ENCODE measurements at places on chromosomes 2 and 18.

DNA sequence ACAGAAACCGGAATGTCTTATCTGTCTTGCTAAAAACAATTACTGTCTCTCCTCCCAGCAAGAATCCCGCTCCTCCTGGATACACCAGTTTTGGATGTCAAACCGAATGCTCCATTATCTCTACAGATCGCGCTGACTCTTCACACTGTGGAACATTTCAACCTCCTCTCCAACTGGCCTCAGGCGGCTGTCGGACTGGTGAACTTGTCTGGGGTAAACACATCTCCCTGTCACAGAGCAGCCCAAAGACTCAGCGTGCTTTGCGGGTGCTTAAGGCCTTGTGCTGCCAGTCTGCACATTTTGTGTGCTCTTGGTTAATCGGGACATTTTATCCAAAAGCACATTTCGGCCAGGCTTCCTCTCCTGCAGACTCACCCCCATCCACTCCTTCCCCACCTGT is 173.1 kb downstream of the ICOS start:
- DNase-seq, result no peak

- peak; percentile 18 for DNase-seq
Observed at GRCh38 chr2:52976143-52976949, 791.3 kb upstream of the CHAC2 start.

DNA sequence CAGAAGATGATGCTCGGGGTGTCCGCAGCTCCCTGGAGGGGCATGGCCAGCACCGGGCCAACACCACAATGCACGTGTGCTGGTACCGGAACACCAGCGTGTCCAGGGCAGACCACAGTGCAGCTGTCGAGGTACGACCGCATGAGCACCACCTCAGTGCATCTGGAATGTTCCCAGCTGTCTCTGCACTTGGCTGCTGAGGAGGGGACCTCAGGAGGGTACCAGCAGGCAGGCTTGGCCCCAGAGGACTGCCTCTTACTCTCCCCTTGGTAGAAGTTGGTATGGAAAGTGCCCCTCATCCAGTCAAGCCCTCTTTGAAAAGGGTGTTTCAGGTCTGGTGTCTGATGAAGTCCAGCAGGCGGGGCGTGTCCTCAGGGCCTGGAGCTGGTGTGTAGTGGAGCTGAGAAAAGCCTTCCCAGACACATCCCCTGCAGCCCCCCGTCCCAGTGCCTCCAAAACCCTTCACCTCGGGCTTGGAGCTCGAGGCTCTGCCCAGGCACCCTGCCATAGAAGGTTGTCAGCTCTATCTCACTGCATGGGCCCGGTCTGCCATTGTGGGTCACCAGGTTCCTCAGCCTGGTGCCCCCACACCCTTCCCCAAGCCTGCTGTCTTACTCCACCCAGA is 16.7 kb downstream of the STK25 start:
- no peak for DNase-seq

DNA sequence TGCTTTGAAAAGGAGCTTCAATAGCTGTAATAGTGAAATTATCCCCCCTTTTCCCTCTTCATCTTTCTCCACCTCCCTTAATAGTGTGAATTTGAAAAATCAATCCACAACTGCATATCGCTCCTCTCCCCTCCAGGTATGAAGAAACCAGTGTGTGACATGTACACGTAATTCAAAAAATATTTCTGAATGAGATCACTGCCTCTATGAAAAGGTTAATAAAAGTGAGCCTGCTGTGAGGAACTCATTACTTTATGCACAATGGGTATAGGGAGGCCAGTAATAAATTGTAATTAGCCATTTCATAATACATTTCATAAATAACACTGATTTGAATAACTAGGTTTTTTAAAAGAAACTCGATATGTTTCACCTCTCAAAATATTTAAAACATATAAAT is 209.0 kb upstream of the KYNU start:
- no peak for DNase-seq

DNA sequence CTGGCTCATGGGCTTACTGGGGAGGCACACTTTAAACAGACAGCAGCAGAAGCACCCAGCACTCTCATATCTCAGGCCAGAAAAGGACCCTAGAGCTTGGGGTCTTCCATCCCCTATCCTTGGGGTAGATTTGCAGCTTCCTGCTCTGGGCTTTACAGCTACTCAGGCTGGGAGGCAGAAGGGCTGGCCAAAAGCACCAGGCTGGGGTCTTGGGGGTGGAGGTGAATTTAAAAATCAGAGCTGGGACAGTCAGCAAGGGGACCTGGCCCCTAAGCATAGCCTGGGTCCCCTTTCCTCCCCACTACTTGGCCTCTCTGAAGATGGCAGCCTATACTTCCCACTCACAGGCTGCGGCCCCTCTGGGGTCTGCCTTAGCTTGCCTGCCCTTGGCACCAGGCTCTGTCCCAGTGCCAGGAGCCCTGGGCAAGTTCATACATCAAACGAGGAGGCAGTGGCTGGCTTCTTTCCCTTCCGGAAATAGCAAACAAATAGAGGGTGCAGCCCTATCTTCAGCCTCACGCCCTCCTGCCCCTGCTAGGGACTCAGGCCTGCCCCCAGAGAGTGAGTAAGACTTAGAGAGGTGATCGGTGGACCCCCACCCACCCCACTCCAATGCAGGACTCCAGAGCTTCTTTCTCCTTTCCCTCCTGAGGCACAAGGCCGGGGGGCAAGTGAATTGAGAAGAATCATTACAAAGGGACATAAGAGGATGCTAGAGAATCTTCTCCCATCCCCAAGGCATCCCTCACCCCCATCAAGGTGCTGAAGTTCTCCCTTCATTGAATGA is 26.0 kb upstream of the TNS1 start:
- no peak for DNase-seq

- peak; percentile 46 for DNase-seq
Observed at GRCh38 chr18:62717169-62717924, 2.0 kb downstream of the PHLPP1 start.

GRCh38 chr2:85503168-85503850 is 35.7 kb upstream of the MAT2A start:
- no peak for DNase-seq

DNA sequence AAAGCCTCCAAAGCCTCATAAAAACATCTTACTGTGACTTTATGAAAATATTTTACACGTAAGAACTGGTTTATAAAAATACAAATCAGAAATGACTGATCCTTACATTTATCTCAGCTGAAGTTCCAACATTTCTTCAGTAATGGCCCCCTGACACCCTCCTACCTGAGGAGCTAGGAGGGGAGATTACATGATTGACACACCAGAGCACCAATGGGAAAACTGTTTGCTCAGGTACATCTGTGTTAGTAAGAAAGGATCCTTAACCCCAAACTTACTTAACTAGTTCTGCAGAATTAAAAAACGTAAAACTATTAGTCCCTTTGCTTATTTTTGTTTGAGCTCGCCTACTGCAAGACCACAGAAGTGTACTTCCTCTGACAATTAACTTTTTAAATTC is 27.0 kb downstream of the ENOSF1 start:
- no peak for DNase-seq

DNA sequence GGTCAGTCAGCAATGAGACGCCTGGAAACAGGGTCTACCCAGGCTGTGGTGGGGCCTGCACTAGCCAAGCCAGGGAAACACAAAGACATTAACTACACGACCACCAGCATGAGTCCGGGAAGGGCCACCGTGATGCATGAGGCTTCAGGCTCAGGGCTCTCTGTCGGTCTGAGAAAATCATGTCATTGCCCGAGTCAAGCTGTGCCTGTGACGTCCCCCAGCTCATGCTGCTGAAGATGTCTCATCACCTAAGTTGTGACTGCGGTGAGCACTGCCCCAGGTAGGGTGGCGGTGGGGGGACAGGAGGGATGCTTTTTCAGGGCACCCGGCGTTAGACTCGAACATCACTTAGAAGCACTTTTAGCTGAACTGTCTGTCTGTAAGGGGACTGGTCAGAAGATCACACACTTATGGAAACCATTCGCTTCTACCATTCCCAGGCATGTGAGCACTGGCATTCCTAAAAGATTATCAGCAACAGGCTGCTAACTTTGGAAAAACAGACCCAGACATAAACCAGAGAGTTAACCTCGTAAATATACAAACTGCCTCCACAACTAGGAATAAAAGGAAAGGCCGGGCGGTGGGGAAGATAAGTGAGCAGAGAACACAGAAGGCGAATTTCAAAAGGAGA is 234.5 kb downstream of the HDAC4 start:
- DNase-seq, result peak; percentile 2

- DNase-seq, result no peak
Observed at GRCh38 chr2:12807907-12808810, 91.4 kb downstream of the TRIB2 start.

DNA sequence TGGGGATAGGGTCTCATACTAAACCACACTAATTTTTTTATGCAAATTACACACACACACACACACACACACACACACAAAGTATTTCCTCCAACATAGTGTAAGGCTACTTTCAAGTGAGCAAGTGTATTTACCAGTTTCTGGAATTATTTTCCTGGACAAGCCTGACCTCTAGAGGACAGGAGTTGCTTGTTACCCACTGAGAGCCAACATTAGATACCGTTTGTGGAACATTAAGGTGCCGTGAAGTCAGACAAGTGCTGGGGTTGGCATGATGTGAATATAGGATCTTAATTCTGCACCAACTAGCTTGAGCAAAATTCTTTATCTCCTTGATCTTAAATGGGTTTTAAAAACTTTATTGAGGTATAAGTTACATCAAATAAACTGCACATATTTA is 39.3 kb upstream of the SERPINB2 start:
- DNase-seq, result no peak

DNA sequence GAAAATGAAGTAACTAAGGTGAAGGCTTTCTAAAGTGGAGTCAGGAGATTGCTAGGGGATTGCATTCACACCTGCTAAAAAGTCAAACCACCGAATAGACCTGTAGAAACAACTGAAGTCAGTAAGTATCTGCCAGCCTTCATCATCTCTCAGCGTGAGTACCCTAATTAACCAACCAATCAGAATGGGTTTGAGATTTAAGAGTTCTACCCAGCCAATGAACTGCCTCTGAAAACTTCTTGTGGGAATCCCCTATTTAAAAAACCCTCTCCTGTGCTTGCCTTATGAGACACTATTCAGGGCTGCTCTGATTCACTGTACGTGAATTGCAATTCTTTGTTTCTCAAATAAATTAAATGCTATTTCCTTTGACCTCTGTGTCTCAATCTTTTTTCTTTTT is 3.4 kb upstream of the FAM161A start:
- DNase-seq, result no peak

DNA sequence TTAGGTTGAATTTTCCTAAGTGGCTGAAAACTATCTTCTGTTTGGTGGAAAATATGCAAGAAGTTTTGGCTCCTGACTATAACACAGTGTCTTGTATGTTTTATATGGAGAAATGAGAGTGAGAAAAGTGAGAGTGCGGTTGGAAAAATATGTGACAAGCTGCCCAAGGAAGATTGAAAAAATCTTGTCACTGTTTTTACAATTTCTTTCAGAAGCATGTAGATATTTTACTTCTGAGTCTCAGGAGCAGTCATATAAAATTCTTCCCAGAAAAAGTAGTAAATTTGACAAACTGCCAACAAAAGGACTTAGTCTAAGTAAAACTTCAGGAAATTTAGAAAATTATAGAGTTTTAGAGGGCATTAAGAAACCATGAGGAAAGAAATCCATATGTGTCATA is 19.4 kb upstream of the RMND5A start:
- no peak for DNase-seq

DNA sequence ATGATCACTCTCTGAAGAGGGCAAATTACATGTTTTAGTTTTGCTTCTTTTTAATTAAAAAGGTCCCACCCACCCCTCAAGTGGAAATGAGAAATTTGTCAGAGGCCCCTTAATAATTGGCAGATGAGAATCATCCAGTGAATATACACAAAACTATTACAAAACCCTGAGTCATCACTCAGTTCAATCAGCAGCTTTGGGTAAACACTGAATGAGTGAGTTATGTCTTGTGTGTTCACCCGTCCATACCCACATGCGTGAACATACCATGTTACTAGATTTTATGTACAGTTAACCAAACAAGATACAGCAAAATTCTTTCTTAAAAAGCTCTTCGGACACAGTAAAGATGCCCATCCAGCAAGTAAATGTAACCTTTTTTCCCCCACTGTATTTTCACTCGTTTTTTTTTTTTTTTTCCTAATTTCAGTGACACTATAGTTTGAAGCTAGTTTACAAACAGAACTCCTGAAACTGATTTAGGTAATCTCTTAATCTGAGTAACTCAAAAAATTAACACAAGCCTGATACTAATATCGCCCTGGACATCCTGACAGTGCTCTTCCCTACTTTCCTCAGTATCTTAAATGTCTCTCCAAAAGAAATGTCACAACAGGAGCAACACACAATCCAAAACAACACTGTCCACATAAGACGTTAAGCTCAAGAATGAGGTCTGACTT is 1.4 kb downstream of the PSME4 start:
- DNase-seq, result no peak

GRCh38 chr2:184577743-184578142 is 20.6 kb upstream of the ZNF804A start:
- no peak for DNase-seq

DNA sequence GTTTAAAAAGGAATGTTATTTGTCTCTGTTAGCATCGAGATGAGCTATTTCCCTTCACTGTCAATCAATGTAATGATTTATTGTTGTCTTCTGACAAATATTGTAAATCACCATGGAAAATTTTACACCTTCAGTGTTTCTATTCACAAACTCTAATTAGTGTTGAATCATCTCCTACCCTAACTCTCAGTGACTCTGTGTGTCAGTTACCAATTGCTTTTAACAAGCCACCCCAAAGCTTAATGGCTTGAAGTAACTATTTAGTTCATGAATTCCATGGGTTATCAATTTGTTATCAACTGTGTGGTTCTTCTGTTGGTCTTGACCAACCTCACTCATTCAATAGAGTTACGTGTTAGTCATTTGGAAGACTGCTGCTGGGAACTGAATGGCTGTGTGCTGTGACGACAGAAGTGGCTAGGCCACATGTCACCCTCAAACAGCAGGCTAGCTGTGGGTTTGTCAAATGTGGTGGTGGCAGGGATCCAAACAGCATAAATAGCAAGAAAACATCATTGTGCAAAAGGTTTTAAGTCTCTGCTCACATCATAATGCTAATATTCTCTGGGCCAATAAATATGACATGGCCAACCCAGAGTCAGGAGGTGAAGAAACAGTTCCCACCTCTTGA is 910.8 kb upstream of the CDH2 start:
- DNase-seq, result no peak

GRCh38 chr2:62217421-62217820 is 21.5 kb downstream of the B3GNT2 start:
- DNase-seq, result no peak

DNA sequence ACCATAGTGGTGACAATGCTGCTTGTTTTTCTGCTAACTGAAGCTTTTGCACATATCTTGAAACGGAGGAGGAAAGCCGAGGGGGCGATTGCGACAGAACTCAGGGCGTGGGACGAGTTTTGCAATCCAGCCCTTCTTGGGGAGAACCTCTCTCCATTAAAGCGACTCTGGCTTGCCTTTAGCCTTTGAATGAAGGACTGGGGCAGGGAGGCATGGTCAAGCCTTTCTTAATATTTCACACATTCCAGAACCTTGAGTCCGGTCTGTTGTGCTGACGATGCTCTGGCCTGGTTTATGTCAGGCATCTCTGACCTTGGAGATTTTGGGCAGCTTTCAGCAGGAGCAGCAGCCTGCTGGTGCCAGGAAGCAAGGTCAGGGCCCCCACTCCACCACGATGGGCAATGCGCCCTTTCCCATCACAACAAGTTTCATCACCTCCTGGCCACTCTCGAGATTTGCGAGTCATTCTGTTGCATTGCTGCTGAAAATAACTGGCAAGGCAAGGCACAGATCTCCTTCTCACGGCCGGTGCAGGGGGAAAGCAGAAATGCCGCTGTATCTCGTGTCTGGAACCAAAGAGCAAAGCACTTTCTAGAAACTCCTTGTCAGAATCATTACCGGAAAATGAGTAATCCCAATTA is 10.8 kb downstream of the EMILIN2 start:
- peak; percentile 51 for DNase-seq

- no peak for DNase-seq
Observed at GRCh38 chr2:187504312-187504921, 49.8 kb downstream of the TFPI start.

Data from head of caudate nucleus (tissue), 42 donors.